ENCODE measurements at places on chromosomes 16 and 17.

- no peak for DNase-seq
Measured at GRCh38 chr16:58842156-58842555, 108.0 kb upstream of the GOT2 start.

DNA sequence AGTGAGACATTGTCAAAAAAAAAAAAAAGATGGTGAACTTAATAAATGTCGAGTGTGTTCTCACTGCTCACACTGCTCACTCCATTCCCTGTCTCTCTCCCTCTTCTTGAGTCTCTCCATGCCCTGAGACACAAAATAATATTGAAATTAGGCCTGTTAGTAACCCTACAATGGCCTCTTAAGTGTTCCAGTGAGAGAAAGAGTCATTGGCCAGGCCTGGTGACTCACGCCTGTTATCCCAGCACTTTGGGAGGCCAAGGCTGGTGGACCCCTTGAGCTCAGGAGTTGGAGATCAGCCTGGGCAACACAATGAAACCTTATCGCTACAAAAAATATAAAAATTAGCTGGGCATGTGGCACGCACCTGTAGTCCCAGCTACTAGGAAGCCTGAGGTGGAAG lies 16.2 kb upstream of the CSF3 start:
- DNase-seq: no peak

DNA sequence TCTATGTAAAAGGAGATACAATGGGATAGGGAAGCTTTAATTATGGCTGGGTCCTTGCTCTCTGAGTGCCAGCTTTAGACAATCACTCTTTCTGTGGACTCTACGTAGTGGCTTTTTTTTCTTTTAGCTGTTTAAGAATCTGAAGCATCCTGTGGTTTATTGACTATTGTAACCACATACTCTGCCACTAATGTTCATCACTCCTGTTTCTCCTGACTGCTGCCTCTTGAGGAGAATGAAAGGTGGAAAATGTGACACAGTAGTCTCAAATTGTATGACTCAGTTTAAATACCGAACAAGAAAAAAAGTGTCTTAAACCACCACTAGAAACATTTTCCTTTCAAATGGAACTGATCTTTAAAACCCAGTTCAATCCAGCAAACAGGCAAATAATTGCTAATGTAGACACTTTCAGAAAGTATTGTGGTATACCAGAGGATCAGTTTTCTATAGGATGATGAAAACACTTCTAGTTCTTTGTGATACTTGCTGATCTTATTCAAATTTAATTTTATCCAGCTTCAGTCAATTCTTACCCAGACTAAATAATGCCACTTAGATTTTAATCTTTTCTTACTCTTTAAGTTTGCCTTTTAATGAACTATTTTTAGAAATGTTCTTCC lies 302.7 kb upstream of the PMFBP1 start:
- DNase-seq: no peak

DNA sequence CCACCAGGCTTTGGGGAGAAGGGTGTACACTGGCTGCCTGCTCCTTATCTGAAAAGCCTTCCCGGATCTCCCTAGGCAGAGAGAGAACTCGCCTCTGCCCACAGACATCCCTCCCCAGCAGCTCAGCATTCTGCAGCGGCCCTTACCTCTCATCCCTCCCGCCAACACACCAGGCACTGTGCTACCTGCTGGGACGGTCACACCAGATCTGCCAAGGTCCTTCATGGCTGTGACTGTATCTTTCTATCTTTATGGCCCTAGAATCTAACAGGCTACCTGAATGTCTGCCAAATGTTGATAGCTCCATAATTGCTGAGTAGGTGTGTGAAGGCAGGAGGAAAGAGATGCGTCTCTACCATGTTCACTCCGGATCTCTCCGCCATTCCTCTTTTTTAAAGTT lies 7.9 kb downstream of the TSNAXIP1 start:
- DNase-seq: no peak

DNA sequence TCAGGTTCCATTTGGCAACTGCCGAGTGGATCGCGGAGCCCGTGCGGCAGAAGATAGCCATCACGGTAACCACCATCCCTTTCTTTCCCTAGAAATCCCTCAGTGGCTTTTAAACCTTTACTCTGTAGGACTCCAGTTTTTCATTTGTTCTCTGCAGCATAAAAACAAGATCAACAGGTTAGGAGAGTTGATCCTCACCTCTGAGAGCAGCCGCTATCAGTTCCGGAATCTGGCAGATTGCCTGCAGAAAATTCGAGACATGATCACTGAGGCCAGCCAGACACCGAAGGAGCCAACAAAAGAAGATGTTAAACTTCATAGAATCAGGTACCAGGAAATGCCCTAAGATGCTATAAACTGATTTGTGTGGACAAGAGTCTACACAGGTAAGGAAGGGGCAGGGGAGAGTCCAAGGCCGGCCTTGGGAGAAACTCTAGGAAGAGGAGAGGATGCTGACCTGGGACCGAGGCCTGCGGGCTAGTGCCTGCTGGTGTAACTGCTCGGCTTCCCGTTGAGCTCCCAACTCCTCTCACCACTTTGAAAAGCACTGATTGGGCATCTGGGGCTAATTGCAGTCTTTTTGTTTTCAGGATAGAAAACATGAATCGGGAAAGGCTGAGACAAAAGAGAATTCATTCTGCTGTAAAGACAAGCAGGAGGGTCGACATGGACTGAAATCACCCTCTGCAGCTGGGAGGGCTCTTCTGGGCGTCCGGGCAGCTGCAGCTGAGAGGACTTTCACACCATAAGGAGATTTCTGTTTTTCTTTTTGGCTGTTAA lies 8.1 kb downstream of the MRPL58 start:
- DNase-seq: no peak
